Fibroblast of lung (primary cell): ENCODE measurements at places on chromosomes 1 and 21.

- no peak overlapping the region for H3K27ac ChIP-seq
- H3K4me1 ChIP-seq, result no peaks in the 10 kb centered on the region
- no peak overlapping the region for H3K4me3 ChIP-seq
- H3K27me3 ChIP-seq, result no peaks in the 10 kb centered on the region
Measured at GRCh38 chr1:72564749-72565148, 282.4 kb upstream of the NEGR1 start.

GRCh38 chr1:42981255-42981805 lies 22.7 kb upstream of the SLC2A1 start:
- H3K4me3 ChIP-seq, result no peak overlapping the region
- no peak overlapping the region for H3K27ac ChIP-seq
- no peak for DNase-seq
- H3K36me3 ChIP-seq, result no peaks in the 10 kb centered on the region

- no peak overlapping the region for H3K4me3 ChIP-seq
- DNase-seq, result no peak
- no peaks in the 10 kb centered on the region for H3K36me3 ChIP-seq
- H3K27ac ChIP-seq, result no peak overlapping the region
Measured at GRCh38 chr1:86621286-86621685, 74.4 kb downstream of the CLCA4 start.

DNA sequence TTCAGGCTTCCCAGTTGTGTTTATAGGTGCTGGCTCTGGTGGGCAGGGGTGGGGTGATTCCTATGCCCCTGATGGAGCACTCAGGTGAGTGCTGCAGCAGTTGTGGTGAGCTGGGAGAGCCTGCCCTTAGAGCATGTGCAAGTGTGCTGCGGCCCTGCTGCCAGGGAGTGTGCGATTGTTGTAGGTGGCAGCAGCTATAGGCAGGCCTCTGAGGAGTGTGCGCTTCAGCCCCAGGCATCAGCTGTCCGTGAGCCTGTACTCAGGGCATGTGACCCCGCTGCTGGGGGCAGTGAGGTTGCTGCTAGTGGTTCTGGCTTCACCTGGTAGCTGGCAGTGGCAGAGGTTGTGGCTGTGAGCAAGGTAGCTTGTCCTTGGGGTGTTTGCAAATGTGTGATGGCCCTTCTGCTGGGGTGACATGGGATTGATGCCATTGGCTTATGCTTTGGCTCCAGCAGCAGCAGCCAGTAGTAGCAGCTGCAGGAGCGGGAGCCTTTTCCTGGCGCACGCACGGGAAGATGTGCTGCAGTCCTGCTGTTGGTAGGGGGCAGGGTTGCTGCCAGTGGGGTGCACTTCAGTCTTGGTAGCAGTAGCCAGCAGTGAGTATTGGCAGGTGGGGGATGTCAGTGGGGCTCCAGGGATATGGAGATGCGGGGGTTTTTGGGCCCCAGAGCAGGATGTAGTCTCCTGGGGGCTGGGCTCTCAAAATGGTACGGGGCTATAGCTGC lies 37.7 kb downstream of the SYCP1 start:
- no peaks in the 10 kb centered on the region for H3K4me1 ChIP-seq
- no peak overlapping the region for H3K27ac ChIP-seq
- H3K4me3 ChIP-seq, result no peak overlapping the region
- no peak for DNase-seq
- H3K36me3 ChIP-seq, result no peaks in the 10 kb centered on the region
- peaks cover 2% of the 10 kb centered on the region for H3K27me3 ChIP-seq

- H3K36me3 ChIP-seq, result no peaks in the 10 kb centered on the region
- no peak for DNase-seq
- H3K4me3 ChIP-seq, result no peak overlapping the region
- peak overlapping the region; percentile 66 for H3K27ac ChIP-seq
Measured at GRCh38 chr1:203521074-203521794, 27.3 kb downstream of the OPTC start.

GRCh38 chr1:154567386-154568156 lies at the start of gene CHRNB2:
Gene CHRNB2 (plus strand): TSS chr1:154567778. CDS start chr1:154568045, 267 bp downstream.
- no peak within 1 kb of the TSS for H3K4me3 ChIP-seq
- no peaks in the 10 kb centered on the region for H3K4me1 ChIP-seq
- H3K27me3 ChIP-seq, result peaks cover 13% of the 10 kb centered on the region
- DNase-seq, result peak; percentile 33
- H3K36me3 ChIP-seq, result no peaks in the 10 kb centered on the region
- H3K27ac ChIP-seq, result no peak within 1 kb of the TSS
